ENCODE measurements at places on chromosomes 6 and 20.
A peak's percentile ranks its signal among the peaks of the same experiment; 100 is the strongest.

GRCh38 chr20:22381812-22382416 lies 202.5 kb downstream of the FOXA2 start:
- DNase-seq = no peak

GRCh38 chr6:107622269-107622668 lies 132.4 kb downstream of the SOBP start:
- no peak for DNase-seq

GRCh38 chr6:146297815-146298214 lies 245.8 kb upstream of the RAB32 start:
- DNase-seq = no peak

GRCh38 chr6:4021133-4021853 lies 57.6 kb downstream of the FAM217A start:
- DNase-seq = peak; percentile 84

GRCh38 chr6:142845624-142846458 lies 99.1 kb downstream of the HIVEP2 start:
- peak; percentile 70 for DNase-seq

DNA sequence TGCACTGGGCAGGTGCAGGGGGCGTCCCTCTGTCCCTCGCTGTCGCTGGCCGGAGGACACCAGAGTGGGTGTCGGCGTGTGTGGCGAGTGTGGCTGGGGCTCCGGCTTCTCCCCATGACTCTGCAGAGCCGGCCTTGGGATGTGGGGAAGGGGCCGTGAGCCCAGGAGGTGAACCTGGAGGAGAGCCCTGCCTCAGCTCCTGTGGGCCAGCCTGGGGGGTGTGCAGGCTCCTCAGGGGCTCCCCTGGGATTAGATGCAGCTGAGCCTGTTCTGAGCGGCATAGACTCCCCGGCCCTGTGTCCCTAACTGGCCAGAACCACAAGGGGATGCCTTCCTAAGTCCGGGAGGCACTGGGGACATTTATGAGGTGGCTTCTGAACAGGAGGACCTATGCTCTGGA lies 73.2 kb upstream of the GATA5 start:
- DNase-seq = no peak

DNA sequence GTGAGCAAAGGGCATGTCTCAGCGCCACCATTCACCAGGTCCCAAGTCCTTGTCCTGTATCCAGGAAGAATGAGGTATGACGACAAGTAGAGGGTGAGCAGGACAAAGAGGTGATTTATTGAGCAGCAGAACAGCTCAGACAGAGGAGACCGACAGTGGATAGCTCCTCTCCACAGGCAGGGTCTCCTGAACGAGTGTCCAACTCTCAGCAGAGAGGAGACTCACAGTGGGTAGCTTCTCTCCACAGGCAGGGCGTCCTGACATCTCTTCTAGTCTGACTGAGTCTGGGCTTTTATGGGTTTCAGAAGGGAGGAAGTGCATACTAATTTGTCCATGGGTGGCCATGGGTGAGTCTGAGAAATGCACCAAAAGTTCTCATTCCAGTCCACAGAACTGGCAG lies 204.7 kb downstream of the ANKRD60 start:
- no peak for DNase-seq

DNA sequence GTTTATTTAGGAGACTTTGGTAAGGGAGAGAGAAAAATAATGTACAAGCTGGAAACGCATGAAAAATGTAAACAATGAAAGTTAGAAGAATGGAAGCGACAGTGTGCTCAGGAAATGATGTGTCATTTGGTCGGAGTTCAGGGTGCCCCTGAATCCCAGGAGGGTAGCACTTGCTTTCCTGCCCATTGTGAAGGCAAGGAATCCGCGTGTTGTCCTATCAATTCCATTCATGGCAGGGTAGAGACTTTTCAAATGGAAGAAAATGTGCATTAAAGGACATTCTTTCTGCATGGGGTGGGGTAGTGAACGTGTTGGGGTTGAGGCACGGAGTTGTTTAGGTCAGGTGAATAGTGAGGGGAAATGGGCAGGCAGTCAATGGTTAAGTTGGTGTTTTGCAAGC lies 33.7 kb downstream of the GCNT2 start:
- DNase-seq = no peak

- DNase-seq = no peak
These were observed 57.6 kb downstream of the PLCB4 start for GRCh38 chr20:9126527-9126926.

DNA sequence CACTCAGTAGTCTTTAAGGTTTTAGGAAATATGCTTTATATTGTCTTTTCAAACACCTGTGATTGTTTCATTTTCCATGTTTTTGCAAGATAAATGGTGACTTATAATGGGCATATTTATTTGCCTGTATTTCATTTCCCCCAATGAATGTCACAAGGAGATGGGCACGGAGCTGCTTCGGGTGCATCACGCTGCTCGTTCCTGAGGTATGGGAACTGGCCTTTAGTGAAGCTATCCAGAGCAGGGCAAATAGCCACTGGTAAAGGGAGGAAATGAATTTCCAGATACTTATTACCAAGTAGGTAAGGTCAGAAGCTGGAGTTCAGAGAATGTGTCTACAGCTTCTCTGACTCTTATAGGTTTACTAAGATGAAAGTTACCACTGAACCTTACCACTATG lies 3.7 kb downstream of the POU3F2 start:
- no peak for DNase-seq

GRCh38 chr6:151832710-151833109 lies 25.2 kb downstream of the ESR1 start:
- DNase-seq = no peak

GRCh38 chr6:47519279-47519678 lies 41.7 kb downstream of the CD2AP start:
- no peak for DNase-seq

- no peak for DNase-seq
These were observed 60.0 kb downstream of the TOX2 start for GRCh38 chr20:43974695-43975094.

GRCh38 chr6:5570641-5571040 lies 309.3 kb downstream of the FARS2 start:
- no peak for DNase-seq

DNA sequence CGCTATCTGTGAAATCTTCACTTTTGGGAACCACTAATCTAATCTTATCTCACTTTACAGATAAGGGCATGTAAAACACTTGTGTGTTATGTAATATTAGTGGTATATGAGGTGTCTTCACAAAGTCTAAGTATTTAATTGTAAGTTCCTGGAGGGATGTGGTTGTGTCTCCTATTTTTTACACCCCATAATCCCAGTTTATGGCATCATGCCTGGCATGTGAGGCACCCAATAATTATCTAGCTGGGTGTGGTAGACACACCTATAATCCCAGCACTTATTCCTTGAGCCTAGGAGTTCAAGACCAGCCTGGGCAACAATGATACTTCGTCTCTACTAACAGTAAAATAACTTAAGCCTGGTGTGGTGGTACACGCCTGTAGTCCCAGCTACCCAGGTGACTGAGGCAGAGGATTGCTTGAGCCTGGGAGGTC lies 16.5 kb upstream of the TBCC start:
- no peak for DNase-seq

DNA sequence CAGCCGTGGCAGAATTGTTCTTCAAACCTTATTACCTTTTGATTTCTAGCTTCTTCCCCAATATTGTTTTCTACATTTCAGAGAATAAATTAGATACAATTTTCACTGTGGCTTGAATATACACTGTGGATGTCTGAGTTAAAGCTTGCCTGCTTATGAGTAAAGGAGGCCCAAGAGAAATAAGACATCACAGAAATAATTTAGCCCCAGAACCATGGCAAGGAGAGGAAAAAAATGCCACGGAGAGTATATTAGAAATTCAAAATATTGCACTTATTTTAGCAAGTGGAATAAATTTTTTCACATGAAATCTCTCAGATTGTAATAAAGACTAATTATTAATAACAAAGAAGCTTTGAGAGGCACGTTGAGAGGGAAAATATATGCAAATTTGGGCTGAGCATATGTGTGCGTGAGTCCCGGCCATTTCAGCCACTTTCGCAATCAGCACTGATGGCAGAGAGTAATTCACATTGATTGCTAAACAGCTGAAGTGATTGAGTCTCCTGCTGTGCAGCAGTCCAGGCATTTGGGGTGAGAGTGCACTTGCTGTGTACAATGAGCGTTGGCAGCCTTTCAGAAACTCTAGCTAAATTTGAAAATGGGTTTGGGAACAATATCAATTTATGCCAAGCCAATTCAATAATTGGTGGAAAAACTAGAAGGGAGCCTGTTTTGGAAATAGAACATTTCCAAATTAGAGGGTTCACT lies 596.0 kb downstream of the EPM2A start:
- no peak for DNase-seq

DNA sequence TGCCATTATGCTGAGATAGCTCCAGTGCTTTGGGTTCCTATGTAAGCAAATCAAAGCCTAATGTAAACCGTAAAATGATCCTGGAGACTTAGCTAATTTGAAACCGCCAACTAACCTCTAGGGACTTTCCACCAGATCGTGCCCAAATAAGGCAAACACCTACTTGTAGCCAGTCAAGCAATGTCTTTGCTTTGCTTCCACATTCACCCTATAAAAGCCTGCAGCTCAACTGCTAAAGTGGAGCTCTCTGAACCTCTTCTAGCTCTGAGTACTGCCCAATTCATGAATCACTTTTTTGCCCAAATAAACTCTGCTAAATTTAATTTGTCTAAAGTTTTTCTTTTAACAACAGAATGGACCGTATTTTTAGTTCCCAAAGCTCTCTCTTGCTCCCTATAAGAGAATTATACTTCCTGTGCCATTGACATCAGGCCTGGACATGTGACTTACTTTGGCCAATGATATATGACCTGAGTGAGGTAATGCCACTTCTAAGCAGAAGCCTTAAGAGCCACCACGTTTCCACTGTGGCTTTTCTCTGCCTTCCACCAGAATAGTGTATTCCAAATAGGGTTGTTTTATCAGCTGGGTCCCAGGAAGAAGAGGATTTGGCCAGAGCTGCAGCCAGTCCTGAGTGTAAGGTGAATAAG lies 34.8 kb upstream of the PSMF1 start:
- DNase-seq = no peak

- no peak for DNase-seq
These were observed 62.3 kb downstream of the PSMG4 start for GRCh38 chr6:3321042-3321441.

- DNase-seq = no peak
These were observed 2.1 kb downstream of the SOBP start for GRCh38 chr6:107491760-107492660.

- DNase-seq = no peak
These were observed 623.8 kb downstream of the TENT5A start for GRCh38 chr6:81128671-81129070.

DNA sequence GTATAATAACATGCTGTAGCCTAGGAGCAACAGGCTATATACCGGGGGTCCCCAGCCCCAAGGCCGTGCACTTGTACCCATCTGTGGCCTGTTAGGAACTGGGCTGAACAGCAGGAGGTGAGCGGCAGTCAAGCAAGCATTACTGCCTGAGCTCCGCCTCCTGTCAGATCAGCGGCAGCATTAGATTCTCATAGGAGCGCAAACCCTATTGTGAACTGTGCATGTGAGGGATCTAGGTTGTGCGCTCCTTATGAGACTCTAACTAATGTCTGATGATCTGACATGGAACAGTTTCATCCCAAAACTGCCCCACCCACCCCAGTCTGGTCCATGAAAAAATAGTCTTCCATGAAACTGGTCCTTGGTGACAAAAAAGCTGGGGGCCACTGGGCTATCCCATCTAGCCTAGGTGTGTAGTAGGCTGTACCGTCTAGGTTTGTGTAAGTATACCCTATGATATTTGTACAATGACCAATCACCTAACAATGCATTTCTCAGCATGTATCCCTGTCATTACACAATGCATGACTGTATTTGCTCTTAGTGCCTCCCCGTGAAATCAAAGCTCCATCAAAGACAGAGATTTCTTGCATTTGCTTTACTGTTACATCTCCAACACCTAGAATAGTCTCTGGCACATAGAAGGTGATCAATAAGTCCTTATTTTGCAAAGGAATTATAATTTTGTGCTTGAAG lies 30.8 kb downstream of the NHSL1 start:
- no peak for DNase-seq

DNA sequence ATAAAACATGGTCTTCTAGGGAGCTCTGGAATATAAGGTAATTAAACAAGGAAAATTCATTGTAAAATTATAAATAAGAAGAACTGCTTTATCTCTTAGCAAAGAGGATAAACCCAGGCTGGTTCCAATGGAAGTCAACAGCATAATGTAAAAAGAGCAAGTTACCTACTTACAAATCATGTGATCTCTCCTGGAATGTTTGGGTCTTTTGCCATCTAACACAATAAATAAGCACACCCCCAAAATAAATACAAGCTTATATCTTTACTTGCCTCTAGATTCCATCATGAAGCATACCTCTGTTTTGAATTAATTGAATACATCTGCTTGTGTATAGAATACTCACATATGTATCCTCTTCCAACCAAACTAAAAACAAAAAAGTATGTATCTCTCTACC lies 2.5 kb upstream of the PHACTR1 start:
- no peak for DNase-seq

GRCh38 chr20:25140968-25141367 lies 54.5 kb upstream of the ENTPD6 start:
- DNase-seq = no peak

GRCh38 chr6:16800341-16800740 lies 39.1 kb upstream of the ATXN1 start:
- DNase-seq = no peak

DNA sequence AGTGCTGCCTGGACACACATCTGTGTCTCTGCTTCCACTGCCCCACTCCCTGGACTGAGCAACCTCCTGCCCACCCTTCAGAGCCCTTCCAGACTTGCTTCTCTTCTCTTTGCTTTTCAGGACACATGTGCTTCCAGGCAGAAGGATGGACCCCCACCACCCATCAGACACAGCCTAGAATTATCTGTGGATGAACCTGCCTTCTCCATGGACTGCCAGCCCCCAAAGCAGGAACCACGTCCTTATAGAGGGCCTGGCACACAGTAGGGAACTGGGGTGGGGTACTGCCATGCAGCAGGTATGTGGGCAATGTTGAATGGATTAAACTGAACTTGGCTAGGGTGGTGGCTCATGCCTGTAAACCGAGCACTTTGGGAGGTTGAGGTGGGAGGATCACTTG lies 3.6 kb downstream of the KIAA1755 start:
- DNase-seq = no peak
